ENCODE measurements at places on chromosomes 5 and 9. TPM values are rescaled to one million over a fixed set of nuclear protein-coding genes. Genes with fewer than 3 reads are reported as not detected.

GALNT12 gene
- polyA plus RNA-seq: 3.2 TPM

ADAMTS19 gene
- not detected for polyA plus RNA-seq

TLE1 gene
- 51.7 TPM for polyA plus RNA-seq

SPOUT1 gene
- polyA plus RNA-seq: 19.1 TPM

CLIC3 gene
- polyA plus RNA-seq: 6.4 TPM

Measured in A549 (cell line).